Stimulated activated CD8-positive, alpha-beta memory T cell treated with anti-CD3 and anti-CD28 coated beads, Interleukin-4, amount 100 ng/mL, for 1 hour (primary cell): ENCODE measurements at places on chromosomes 3 and 15.

DNA sequence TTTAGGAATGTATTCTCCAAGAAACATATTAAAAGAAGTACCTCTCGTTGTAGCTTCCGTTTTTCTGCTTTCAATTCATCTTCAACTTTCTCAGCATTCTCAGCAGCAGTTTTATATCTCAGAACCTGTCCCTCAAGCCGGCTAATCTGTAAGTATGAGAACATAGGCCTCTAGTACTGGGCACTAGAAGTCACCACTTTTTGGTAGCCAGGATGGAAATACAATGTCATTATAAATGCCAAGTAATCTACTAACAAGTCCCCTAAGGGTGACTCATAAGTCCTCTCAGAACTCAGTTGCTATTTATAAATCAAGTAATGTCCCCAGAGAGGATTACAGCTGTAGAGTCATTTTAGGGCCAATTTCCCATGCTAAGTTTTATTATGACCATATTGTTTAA is 61.1 kb downstream of the MLH1 start:
- DNase-seq: no peak

- no peak for DNase-seq
Observed at GRCh38 chr3:13524979-13525669, 23.8 kb upstream of the FBLN2 start.

DNA sequence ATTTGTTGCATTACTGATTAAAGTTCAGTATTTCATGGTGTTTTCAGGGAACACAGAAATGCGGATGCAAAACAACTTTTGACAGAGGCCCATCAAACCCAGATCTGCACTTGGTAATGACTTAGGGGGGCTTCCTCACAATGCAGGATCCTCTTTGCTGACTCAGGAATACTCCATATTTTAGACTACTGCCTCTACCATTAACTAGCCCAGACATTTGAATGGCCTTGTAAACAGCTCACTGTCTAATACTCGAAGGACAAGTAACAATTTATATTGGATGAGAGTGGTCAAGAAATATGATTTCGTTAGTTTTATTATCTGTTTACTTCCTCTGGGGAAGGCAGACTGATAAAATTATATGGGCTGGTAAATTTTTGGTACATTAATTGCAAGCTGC is 9.0 kb upstream of the KIF23 start:
- DNase-seq: no peak

DNA sequence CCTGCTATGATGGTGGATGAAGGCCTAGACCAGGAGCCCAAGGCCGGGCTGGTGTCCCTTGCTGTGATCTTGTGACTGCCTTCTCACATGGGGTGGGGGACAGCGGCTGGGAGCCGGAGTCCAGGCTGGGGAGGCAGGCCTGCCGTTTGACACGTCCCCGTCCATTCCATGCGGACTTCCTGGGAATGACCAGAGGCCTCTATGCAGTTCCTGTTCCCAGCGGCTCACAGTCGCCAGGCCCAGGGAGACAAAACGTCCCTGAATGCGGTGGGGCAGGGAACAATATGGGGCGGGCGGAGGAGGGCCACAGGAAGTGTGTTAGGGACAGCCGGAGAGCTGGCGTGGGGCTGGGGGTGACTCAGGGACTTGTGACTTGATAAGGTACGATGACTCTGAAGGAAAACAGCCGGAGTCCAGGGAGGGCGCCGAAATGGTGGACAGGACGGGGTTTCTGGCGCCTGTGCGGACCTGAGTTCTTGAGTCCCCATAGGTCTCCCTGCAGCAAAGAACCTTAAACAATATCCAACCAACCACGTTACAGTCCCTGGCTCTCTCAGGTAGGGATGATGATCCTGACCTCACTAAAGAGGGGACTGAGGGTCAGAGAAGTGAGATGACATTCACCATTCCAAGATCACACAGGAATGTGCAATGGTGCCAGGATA is 40.5 kb upstream of the SMAD6 start:
- no peak for DNase-seq

- DNase-seq: no peak
Observed at GRCh38 chr3:138362538-138362937, 14.2 kb downstream of the MRAS start.

DNA sequence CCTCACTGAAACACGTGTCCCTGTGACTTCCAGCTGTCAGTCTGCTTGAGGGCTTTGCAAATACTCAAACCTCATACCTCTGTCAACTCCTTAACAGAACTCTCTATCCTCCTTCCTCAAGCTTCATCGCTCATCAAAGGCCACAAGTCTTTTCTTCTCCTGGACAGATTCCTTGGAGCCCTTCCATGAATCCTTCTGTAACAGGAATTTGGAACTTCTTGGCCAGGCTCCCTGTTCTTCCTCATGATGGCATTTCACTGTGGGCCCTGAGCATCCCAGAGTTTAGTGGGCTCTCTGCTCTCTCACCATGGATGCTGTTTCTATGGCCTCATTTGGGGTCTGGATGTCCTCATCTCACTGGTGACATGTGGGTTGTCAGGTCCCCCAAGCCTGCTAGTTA is 105.0 kb upstream of the TLE3 start:
- no peak for DNase-seq

DNA sequence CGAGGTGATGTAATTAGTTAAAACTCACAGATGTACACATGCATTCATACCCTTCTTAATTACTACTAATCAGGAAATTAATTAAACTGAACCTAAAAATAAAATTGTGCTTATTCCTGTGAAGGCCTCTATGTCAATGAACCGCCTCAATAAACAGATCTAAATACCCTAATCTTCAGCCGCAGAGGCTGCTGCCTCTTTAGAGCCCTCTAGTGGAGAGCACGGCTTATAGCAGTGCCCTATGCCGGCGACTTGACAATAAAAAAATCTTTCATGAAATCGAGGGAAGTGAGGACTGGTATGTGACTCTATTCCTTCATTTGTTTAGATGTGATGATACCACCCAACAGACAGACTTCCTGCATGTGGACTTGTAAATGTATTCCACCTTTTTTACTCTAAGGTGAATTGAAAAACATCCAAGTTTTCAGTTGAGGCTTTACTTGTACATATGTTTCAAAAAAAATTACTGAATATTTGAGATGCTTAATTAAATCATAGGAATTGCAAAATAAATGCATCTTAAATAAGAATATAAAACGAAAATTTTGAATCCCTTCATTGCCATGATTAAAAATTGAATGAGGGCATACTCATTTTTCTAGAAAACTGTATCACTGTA is 8.3 kb upstream of the EPHA3 start:
- no peak for DNase-seq

GRCh38 chr3:174907027-174907426 is 47.9 kb downstream of the NAALADL2 start:
- DNase-seq: no peak

- DNase-seq: no peak
Observed at GRCh38 chr3:34237946-34238345, 439.5 kb downstream of the PDCD6IP start.

DNA sequence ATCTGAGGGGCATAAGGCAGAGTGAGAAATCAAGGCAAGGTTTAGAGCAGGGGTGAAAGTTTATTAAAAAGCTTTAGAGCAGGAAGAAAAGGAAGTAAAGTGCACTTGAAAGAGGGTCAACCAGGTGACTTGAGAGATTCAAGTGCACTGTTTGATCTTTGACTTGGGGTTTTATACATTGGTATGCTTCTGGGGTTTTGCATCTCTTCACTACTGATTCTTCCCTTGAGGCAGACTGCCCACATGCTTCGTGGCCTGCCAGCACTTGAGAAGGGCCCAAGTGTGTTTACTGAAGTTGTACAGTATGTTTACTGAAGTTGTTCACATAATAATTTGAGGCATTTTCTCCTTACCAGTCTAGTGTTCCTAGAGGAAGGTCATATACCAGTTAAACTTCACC is 367.0 kb upstream of the UBE2E2 start:
- no peak for DNase-seq

- no peak for DNase-seq
Observed at GRCh38 chr3:161770484-161771386, 274.1 kb downstream of the OTOL1 start.

- DNase-seq: no peak
Observed at GRCh38 chr3:73401059-73401458, 223.7 kb downstream of the PDZRN3 start.

DNA sequence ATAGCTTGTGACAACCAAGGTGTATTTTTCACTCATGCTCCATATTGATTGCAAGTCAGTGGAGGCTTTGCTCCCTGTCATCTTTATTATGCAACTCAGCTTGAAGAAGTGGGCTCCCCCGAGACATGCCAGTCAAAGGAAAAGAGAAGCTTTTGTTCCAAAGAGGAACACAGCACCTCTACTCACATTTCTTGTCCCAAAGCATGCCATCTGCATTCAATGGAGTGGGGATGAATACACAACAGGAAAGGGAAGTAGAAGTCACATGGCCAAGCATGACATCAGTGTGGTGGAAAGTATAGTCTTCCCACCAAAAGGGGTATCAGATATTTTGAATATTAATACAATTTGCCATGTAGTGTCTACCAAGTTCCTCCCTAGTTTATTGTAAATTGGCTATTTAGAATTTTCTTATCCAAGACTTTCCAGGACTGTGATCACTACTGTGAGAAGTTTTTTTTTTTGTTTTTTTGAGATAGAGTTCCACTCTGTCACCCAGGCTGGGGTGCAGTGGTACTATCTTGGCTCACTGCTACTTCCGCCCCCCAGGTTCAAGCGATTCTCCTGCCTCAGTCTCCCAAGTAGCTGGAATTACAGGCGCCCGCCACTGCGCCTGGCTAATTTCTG is 114.5 kb downstream of the GMPS start:
- DNase-seq: no peak

DNA sequence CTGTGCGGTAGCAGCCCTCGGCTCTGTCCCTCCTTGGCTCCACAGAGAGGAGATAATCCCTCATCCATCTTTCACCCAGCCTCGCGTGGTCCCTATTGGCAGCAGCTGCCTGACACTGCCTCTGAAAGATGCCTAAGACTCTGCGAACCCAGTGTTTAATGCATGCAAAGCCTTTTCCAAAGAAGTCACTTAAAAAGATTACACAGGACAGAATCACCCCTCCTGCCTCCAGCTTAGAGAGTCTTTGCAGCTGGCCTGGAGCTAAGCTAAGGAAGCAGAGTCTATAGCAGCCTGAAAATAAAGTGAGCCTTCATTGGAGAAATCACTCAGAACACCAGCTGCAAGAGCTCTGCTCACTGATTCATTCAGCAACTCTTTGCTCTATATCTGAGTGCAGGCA is 247.2 kb downstream of the SHQ1 start:
- no peak for DNase-seq

- no peak for DNase-seq
Observed at GRCh38 chr3:17055374-17056276, 170.9 kb downstream of the PLCL2 start.

GRCh38 chr3:157123621-157124020 is 36.3 kb downstream of the CCNL1 start:
- no peak for DNase-seq

DNA sequence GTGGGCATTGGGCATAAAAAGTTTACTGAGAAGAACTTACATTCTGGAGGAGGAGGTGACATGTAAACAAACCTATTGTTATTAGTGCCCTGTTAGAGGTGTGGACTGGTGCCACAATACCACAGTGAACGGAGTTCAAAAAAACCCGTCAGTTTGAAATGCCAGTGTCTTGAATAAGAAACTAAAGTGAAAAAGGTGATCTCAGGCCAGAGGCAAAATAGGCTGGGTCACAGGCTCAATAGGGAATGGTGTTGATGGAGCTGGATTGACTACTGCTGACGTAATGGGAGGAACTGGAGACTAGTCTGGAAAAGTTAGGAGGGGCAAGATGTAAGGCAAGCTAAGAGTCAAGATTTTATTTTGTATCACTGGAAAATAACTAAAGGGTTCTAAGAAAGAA is 1.6 kb upstream of the DCBLD2 start:
- DNase-seq: no peak

GRCh38 chr3:71066849-71067261 is 516.7 kb downstream of the FOXP1 start:
- DNase-seq: no peak

- no peak for DNase-seq
Observed at GRCh38 chr15:36449084-36449661, 130.3 kb upstream of the CDIN1 start.

- DNase-seq: no peak
Observed at GRCh38 chr3:177674186-177674585, 476.9 kb upstream of the TBL1XR1 start.

GRCh38 chr3:170258105-170258487 is 35.9 kb downstream of the PRKCI start:
- DNase-seq: no peak
